ENCODE measurements at places on chromosomes 6 and 20. TPM values are rescaled to one million over a fixed set of nuclear protein-coding genes. Genes with fewer than 3 reads are reported as not detected.

SIRPB2 gene
- polyA plus RNA-seq = 0.98 TPM

ITCH gene
- polyA plus RNA-seq = 14.0 TPM

FNDC1 gene
- 7.3 TPM for polyA plus RNA-seq

DPPA5 gene
- not detected for polyA plus RNA-seq

HLA-DQB2 gene
- 3.1 TPM for polyA plus RNA-seq

KIAA1755 gene
- 9.6 TPM for polyA plus RNA-seq

TOX2 gene
- polyA plus RNA-seq = 2.3 TPM

SLC44A4 gene
- polyA plus RNA-seq = 1.8 TPM

GPR6 gene
- polyA plus RNA-seq = not detected

FLOT1 gene
- polyA plus RNA-seq = 124 TPM

THBD gene
- polyA plus RNA-seq = 24.0 TPM

NHSL1 gene
- polyA plus RNA-seq = 0.84 TPM

MROH8 gene
- polyA plus RNA-seq = 5.1 TPM

DEFB124 gene
- polyA plus RNA-seq = 0.82 TPM

OXT gene
- 0.86 TPM for polyA plus RNA-seq

Data from ovary (tissue), 10 donors.